G401 (cell line): ENCODE measurements at places on chromosomes 11 and 22. TPM values are rescaled to one million over a fixed set of nuclear protein-coding genes. Genes with fewer than 3 reads are reported as not detected.

GRCh38 chr11:43245466-43245865, 66.3 kb upstream of the API5 start:
- no peak for DNase-seq

- no peak for DNase-seq
Measured at GRCh38 chr11:75276686-75277085, 36.1 kb downstream of the TPBGL start.

GRCh38 chr11:81963018-81963417, 770.6 kb downstream of the FAM181B start:
- no peak for DNase-seq

- no peak for DNase-seq
Measured at GRCh38 chr22:20205464-20205963, 54.7 kb upstream of the CCDC188 start.

- DNase-seq = no peak
Measured at GRCh38 chr11:19466314-19466713, 225.6 kb upstream of the E2F8 start.

GRCh38 chr11:131037873-131038272, 121.6 kb upstream of the SNX19 start:
- no peak for DNase-seq

- no peak for DNase-seq
Measured at GRCh38 chr22:29821291-29822016, 16.6 kb downstream of the ASCC2 start.

- DNase-seq = no peak
Measured at GRCh38 chr22:22881116-22882000, 6.3 kb upstream of the IGLL5 start.

- DNase-seq = peak; percentile 19
Measured at GRCh38 chr22:22201185-22201929, 43.2 kb upstream of the VPREB1 start.

GRCh38 chr11:112518371-112518770, 257.7 kb upstream of the PLET1 start:
- no peak for DNase-seq

DNA sequence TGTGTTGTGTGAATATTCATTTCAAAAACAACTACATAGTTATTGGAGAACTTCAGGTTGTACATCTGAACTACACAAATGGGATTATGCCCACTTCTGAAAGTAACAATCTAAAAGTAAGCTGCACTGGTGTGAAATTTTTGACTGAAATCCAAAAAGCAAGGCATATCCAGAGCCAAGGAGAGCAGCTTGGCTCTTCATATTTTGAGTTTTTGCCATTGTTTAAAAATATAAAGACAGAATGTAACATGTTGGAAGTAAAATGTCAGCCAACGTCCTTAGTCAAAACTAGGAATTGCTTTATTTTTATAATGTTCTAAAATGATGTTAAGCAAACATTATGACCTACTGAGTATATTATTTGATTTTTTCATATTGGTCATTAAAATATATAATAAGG, 45.8 kb upstream of the NOX4 start:
- DNase-seq = no peak

DNA sequence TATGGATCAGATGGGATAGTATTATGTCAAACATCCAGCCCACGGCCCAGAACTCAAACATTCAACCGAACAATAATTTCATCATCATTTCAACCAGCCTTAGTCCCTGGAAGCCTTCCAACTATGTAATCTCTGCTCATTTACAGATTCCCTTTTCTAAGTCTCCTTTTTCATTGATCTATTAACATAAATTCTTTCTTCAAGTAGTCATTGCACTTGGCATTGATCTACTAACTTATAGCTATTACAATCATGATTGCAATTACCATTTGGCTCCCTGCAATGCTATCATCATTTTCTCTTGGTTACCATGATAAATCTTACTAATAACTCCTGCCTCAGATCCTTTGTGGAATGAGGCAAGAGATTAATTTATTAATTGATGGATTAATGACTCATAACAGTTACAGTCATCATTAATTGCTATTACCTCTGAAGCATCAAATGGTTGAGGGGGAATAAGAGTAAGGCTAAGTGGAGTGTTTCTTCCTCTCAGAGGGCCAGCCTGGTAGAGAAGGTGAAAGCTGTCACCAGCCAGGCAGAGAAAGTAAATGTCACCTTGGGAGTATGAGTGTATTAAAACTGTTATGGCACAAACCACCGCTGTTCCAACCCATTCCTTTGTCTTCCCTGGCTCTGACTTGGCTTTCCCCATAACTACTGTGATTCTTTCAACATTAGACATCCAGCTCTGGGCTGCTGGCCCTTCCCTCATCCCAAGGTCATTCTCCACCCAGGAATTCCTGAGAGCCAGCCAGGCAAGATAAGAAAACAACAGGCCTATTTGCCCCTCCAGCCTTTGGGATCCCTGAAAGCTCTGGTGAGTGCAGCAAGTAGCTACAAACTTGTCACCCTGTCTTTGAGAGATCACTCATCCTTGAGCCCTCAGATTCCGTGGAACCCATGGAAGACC, 174.7 kb downstream of the RRAS2 start:
- DNase-seq = no peak

DNA sequence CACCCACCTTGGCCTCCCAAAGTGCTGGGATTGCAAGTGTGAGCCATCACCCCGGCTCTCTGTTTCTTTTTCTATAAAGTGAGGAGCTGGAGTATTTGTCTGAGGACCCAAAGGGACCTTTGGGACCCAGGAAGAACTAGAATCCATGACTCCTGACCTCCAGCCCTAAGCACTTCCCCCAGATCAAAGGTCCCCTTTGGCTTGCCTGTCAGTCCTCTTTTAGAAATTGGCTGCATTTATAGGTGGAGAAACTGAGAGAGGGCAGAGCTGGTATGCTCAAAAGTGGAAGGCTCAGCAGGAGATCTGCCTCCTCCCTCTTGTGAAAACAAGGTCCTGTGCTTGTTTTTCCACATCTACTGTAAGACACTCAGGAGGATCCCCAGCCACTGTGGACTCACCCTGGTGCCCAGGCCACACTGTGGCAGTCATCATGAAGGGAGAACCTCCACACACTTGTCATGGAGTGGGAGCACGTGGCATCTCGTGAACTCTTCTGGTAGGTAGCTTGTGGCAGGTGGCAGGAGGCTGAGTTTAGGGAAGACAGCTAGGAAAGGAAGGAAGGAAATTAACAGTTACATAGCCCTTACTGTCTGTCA, 12.4 kb upstream of the PLEKHA7 start:
- no peak for DNase-seq

DNA sequence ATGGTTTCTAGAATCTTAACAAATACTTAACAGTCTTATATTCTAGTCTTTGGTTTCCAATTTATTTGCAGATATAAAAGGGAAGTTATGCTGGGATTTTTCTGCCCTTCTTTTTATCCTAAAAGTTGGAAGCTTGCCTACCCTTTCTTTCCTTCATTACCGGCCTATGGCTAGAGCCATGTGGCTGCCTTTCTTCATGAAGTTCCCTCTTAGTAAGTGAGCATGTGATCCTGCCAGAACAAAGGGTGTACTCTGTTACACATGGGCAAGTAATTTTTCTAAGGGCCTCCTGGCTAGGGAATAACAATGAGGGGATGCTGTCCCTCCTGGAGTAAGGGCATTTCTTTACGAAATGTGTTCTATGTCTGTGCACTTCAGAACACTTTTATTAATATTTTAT, 252.1 kb upstream of the PITPNB start:
- no peak for DNase-seq

DNA sequence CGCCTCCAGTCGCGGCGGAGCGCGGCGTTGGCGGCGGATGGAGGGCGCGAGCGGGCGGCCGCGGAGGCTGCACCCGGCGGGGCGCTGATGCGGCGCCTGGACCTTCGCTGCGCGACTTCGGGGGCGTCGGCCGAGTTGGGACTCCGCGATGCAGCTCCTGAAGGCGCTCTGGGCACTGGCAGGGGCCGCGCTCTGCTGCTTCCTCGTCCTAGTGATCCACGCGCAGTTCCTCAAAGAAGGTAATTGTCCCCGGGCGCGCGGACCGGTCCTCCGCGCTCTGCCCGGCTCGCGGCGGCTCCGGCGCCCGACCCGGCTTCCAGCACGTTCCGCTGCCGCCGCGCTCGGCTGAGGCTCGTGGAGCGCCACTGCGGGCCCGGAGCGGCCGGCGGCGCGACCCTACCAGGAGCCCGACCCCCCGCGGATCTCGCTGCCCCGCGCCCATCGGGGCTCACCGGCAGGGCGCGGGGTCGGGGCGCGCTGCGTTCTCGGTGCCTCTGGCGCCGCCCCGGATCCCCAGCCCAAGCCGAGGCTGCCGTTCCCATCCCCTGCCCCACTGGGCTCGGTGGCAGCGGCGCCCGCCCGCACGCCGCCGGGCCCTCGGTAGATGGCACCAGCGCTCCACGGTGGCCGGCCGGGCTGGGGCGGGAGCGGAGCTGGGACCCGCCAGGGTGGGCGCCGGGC, 1251.2 kb downstream of the BRD1 start:
- DNase-seq = peak; percentile 52

The NPAT gene
- total RNA-seq = 5.5 and 7.1 TPM in 2 replicates

The APOL5 gene
- not detected in 2 replicates for total RNA-seq

The MUC2 gene
- total RNA-seq = not detected in 2 replicates

The CALCB gene
- total RNA-seq = not detected in 2 replicates

The TRIM51 gene
- 0.18 TPM in 1 of 2 replicates, not detected in the other for total RNA-seq

The CFAP300 gene
- total RNA-seq = not detected in 2 replicates

The HYLS1 gene
- 1.4 and 4.3 TPM in 2 replicates for total RNA-seq

The GNG3 gene
- total RNA-seq = 0.14 TPM in 1 of 2 replicates, not detected in the other

The PGA5 gene
- not detected in 2 replicates for total RNA-seq

The CSF2RB gene
- not detected in 2 replicates for total RNA-seq

The OR56A3 gene
- not detected in 2 replicates for total RNA-seq

The ARHGAP8 gene
- 15.7 and 20.5 TPM in 2 replicates for total RNA-seq

The B4GAT1 gene
- total RNA-seq = 22.2 and 23.7 TPM in 2 replicates

The ELP4 gene
- 36.5 and 48.8 TPM in 2 replicates for total RNA-seq

The KCNE3 gene
- not detected in 2 replicates for total RNA-seq

The PRAME gene
- 2.6 and 11.8 TPM in 2 replicates for total RNA-seq
